Stimulated activated CD8-positive, alpha-beta memory T cell treated with anti-CD3 and anti-CD28 coated beads, Interleukin-7, amount 100 ng/mL, for 24 hours (primary cell): ENCODE measurements at places on chromosomes 5 and 9.

DNA sequence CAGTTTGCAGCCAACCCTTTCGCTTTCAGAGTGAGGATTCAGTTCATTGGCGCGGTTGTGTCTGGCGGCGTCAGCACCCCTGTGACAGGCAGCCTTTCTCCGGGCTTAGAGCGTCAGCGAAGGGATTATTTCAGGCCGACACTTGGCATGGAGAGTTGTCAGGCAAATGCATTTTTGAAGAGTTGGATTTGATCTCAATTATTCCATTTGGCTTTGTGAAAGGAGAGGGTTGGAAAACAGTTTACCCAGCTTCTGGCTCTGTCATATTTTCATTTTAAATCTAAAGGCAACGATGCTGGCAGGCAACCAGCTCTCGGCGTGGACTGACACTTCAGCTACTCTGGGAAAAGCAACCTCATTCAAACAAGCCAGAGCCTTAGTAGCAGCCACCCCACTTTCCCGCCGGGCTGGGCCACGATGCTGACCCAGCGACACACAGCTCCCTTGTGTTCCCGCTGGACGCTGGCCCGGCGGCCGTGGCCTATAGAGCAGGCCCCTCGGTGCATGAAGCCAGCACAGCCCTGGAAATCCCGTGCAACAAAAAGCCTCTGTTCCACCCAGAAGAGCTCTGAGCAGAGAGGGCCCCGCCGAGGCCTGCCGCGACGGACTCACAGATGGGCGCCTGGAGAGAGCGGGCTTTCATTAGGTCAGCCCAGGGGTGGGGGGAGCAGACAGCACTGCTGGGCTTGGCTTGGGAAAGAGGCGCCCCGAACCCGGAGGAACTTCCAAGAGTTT, 28.9 kb upstream of the LPCAT1 start:
- DNase-seq = no peak

DNA sequence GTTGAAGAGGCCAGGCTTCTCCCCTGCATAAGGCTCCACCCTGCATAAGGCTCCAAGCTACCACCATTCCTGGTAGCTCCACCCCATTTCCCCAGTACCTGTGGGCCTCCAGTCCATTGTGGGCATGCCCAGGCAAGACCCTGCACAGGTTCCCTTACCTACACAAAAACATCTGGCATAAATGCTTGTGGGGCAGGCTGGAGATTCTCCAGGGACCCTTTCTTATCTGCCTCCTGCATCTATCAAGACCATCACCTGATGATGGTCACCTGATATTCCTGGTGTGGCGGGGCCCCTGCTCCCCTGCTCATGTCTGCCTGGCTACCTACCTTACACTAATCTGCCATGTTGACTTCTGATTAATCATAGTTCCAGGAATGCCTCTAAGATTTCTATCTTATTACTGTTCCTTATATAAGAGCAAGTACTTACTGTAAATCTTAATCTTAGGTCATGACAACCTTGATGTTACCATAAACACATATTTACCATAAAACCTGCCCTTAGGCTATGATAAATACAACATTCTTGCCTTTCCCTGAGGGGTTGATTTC, 41.0 kb downstream of the FGD3 start:
- no peak for DNase-seq

- no peak for DNase-seq
Measured at GRCh38 chr5:5270958-5271785, 131.0 kb downstream of the ADAMTS16 start.

GRCh38 chr5:180631549-180632383, 17.6 kb downstream of the FLT4 start:
- DNase-seq = no peak

DNA sequence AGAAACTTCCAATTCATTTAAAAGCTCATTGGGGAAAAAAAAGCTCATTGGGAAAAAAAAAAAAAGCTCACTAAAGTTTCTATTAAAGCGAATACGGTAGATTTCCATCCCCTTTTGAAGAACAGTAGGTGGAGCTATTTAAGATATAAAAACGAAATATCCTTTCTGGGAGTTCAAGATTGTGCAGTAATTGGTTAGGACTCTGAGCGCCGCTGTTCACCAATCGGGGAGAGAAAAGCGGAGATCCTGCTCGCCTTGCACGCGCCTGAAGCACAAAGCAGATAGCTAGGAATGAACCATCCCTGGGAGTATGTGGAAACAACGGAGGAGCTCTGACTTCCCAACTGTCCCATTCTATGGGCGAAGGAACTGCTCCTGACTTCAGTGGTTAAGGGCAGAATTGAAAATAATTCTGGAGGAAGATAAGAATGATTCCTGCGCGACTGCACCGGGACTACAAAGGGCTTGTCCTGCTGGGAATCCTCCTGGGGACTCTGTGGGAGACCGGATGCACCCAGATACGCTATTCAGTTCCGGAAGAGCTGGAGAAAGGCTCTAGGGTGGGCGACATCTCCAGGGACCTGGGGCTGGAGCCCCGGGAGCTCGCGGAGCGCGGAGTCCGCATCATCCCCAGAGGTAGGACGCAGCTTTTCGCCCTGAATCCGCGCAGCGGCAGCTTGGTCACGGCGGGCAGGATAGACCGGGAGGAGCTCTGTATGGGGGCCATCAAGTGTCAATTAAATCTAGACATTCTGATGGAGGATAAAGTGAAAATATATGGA, at the start of gene PCDHGA12:
PCDHGA12 (plus strand) TSS at position 176 of the 782 bp plus-strand sequence; CDS start at position 429, 253 bp downstream.
- DNase-seq = no peak

DNA sequence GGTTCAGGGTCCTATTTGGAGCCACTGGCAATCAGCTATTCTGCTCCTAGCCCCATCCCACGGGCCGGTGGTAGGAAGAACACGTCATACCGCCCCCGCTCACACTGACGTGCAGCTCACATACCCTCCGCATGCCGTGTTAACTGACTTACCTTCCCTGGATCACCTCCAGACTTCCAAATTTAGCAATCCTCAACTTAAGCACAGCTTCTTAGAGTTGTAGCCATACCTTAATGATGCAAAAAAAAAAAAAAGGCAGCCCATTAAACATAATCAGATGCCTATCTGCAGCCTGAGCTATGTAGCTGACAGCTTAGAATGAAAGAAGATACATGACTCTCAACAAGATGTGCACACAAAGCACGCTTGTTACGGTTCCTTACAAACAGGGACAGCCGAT, 93.0 kb downstream of the IRX2 start:
- no peak for DNase-seq

DNA sequence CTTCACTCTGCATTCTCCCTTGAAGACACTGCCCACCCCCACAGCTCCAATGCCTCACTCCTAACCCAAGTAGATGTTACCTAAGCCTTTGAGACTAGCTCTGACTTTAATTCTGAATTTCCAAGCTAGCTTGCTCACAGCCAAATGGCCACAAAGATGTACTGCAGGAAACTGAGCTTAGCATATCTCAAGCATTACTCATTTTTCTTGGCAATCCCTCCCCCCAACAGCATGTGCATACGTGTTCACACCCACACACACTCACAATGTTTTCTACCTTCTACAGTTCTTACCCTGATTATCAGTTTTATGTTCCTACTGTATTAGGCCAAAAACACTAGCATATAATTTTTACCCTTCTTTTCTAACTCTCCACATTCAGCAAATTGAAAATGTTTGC, 13.7 kb upstream of the GRIA1 start:
- no peak for DNase-seq

DNA sequence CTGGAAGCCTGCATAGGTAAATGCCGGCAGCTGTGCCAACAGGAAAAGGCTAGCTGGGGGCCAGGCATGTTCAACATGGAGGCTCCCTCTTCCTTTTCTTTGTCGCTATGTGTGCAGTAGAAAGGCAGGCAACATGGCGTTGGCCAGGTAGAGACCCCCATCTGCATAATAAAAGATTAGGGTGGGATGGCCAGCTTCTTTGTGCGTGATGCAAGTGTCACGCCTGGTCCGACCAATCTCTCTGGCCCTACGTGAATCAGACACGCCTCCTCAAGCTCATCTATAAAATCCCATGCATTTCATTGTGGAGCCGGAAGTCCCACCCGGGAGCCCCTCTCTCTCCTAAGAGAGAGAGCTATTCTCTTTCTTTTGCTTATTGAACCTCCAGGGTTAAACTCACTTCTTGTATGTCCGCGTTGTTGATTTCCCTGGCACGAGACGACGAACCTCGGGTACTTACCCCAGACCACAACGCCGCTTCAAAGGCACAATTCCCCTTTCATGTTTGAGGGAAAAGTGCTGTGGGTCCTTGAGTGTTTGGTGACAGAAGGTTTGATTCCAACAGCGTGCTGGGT, 25.0 kb upstream of the C5orf47 start:
- DNase-seq = no peak

- no peak for DNase-seq
Measured at GRCh38 chr5:3375586-3376311, 219.9 kb upstream of the IRX1 start.

DNA sequence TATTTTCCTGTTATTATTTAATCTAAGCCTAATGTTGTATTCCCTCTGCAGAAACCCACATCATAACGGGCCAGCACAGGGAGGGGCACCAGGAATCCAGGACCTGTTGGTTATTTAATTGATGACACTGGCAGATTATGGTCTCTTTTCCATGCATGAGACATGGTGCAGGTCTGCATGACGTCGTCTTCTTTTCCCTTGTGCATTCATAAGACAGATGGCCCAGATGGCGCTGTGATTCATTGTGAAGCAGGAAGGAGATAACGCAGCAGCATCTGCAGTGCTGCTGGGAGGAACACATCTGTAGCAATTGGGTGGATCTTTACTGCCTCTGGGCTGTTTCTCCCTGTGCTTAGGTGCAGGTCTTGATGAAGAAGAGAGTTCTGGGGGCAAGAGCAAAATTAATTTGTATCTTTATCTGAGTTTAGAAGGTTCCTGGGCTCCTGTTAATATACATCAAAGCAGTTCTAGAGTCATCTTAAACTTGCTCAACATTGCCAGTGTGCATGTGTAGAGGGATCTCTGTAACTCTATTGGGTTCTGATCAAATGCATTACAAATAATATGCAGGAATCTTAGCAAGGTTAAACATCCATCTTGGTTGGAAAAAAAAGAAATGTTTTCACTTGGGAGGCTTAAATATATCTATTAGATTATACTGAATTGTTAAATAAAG, 176.1 kb downstream of the PCSK1 start:
- DNase-seq = no peak

GRCh38 chr5:39523821-39524220, 99.0 kb upstream of the DAB2 start:
- no peak for DNase-seq

DNA sequence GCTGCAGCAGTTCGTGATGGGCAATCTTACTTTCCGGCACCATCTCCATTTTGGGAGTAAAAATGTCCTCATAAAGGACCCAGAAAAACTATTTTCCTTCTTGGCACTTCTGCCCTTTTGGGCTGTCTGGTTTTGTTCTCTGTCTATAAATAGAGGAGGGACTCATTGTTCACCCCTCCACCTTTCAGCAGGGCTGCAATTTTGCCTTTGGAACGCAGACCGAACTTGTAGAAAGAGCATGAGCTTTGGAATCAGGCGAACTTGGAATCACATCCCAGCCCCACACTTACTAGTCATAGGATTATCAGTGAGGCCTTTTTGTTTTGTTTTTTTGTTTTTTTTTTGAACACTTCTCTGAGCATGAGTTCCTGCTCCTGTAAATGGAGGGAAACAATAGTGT, 178.1 kb upstream of the IL12B start:
- DNase-seq = no peak

DNA sequence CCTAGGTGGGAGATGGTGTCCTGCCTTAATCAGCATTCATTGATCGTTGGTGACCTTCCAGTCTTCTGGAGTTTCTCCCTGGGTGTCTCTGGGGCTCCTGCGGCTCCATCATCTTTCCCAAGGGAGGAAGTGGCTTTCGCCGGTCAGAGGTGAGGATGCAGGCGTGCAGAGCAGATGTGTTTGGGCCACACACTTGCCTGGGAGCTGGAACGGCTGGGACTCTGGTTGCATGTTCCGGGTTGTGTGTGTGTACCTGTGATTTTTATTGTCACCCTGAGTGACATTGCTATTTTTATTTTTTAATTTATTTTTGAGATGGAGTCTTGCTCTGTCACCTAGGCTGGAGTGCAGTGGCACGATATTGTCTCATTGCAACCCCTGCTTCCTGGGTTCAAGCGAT, 9.6 kb downstream of the HMCN2 start:
- DNase-seq = no peak

- no peak for DNase-seq
Measured at GRCh38 chr5:83720836-83721537, at the start of gene HAPLN1. HAPLN1 (minus strand) TSS chr5:83720855; CDS start chr5:83673523, 47,332 bp downstream.

GRCh38 chr5:137487600-137487999, 11.5 kb downstream of the SPOCK1 start:
- no peak for DNase-seq

DNA sequence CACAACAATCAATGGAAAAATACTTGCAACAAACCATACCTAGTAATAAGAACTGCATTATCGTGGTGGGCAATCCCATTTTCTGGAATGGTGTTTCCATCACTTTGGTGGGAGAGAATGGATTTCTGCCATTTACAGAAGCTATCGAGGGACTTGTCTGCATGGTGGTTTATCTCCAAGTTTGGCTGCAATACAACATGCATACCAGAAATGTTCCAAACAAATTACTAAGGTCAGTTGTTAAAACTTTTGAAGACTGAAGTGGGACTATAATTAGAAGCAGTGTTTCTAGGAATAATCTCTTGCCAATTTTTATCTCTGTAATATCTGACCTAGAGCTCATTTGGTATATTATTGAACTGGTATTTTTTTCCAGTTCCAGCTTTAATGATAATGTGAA, 30.3 kb downstream of the ADAMTS6 start:
- no peak for DNase-seq

DNA sequence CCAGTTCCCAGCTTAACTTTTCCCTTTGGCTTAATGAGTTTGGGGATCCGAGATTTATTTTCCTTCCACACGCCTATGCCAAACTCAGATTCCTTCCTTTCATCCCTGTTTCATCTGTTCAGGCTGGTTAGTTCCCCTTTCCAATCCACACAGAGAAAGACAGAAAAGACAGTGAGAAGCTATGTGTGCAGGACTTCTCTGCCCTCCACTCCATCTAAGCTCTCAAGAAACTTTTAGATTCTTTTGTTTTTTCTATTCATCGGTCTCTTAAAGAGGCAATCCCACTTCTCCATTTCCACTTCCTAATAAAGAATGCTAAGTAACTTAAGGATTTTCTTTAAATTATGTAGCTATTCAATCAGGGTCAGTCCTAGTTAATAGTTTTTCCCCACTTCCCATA, 11.2 kb downstream of the ITGA1 start:
- DNase-seq = no peak

DNA sequence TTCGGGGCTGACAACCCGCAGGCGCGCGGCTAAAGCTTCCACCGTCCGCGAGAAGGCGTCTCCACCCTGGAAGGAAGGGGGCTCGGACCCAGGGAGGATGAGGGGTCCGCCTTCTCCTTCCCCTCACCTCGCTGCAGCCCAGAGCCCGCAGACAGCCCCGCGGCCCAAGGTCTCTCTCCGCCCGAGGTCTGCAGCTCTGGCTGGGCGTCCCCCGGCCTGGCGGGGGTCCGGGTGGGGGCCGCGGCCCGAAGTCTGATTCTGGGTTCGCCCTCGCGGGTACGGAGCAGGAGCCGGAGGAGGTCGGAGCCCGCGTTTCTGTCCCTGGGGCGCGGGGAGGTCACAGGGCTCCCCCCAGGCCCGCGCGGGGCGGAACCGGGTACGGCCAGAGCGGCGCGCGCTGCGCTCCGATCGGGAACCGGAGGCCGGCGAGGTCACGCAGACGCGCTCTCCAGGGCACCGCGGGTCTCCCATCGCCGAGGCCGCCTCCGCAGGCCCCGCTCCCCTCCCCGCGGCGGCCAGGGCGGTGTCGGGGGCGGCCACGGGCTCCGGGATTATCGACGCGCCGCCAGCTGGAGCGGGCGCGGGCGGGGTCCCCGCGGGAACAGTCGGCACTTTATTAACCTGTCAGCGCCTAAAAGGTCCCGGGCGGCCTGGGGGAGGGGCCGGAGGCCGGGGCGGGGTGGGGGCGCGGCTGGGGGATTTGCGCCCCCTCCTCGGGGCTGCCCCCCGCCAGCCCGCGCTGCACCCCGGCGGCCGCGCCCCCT, 11.6 kb downstream of the LHX3 start:
- no peak for DNase-seq

GRCh38 chr5:169424670-169425378, 123.9 kb upstream of the SLIT3 start:
- no peak for DNase-seq
